ENCODE measurements at places on chromosomes 7 and 10.

DNA sequence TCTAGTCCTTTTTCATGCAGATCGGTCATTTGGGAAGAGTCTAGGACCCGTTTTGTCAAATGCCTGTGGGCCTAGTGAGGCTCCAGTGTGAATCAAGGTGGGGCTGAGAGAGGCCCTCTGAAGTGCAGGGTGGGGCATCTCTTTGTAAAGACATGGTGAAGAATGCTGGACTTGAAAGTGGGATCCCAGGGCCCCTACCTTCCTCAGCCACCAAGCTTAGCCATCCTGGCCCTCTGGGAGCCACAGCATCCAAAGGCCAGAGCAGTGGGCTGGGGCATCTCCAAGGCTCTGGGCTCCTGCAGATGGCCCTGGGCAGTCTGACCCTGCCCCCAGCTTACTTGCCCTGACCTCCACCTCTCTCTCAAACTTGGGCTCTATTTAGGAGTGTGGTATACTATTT lies 78.5 kb downstream of the ADCY1 start:
- DNase-seq: no peak

DNA sequence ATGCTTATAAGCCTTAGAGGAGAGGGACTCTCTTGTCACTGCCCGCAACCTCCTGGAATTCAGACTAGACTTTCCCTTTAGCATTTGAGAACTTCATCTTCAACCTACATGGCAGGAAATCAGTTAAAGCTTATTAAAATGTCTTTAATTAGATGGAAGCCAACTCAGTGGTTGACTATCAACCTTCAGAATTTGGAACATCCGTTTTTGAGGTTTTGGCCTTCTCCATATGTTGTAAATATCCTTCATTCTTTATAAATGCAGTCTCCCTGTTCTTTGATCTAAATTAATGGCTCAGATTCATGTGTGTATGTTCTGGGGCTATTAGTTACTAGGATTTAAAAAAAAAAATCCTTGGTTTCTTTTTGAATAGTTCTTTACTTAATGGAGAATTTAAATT lies 85.0 kb downstream of the ANKRD61 start:
- no peak for DNase-seq

DNA sequence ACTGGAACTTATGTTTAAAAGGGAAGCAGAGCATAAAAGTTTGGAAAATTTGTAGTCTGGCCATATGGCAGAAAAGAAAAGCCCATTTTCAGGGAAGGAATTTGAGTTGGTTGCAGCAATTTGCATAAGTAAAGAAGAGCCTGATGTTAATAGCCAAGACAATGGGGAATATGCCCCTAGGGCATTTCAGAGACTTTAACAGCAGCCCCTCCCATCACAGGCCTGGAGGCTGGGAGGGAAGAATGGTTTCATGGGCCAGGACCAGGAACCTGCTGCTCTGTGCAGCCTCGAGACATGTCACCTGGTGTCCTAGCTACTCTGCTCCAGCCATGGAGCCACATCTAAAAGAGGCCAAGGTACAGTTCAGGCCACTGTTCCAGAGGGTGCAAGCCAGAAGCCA lies 35.3 kb downstream of the HTR7 start:
- DNase-seq: no peak

- DNase-seq: no peak
Measured at GRCh38 chr7:26684447-26684846, 179.9 kb downstream of the SKAP2 start.

DNA sequence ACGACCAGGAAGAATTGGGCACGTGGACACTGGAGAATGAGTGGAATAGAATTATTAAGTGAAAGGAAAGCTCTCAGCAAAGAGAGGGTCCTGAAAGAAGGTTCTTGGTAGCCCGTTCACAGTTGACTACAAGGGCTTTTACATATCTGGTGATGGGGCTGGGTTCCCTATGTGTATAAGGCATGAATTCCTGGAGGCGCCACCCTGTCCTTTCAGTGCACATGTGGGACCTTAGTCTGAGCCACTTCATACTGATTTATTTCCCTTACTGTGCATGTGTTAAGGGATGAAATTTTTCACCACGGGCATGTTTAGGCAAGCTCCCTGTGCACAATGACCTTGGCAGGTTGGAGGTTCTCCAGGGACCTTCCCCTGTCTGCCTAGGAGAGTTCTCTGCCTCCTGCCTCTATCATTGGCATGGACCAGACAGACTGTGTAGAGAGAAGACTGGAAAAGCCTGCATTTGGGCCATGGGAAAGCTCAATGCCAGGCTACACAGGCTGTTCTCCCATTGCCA lies 145.9 kb upstream of the ITGB1 start:
- no peak for DNase-seq

All from PC-3 (cell line).